ENCODE measurements at places on chromosomes 11 and 22. TPM values are rescaled to one million over a fixed set of nuclear protein-coding genes. Genes with fewer than 3 reads are reported as not detected.

Gene DUSP8
- 15.2 TPM for total RNA-seq

GRCh38 chr11:32891657-32892354 lies 805 bp upstream of the QSER1 start:
- peaks cover 13% of the 10 kb centered on the region for H3K4me1 ChIP-seq
- H3K27ac ChIP-seq: peak overlapping the region; percentile 90
- no peak for DNase-seq
- H3K4me3 ChIP-seq: peak overlapping the region; percentile 78
- H3K27me3 ChIP-seq: no peaks in the 10 kb centered on the region
- no peaks in the 10 kb centered on the region for H3K36me3 ChIP-seq

Gene LARGE1
- 65.8 TPM for total RNA-seq

Gene IGLL1
- total RNA-seq: not detected

DNA sequence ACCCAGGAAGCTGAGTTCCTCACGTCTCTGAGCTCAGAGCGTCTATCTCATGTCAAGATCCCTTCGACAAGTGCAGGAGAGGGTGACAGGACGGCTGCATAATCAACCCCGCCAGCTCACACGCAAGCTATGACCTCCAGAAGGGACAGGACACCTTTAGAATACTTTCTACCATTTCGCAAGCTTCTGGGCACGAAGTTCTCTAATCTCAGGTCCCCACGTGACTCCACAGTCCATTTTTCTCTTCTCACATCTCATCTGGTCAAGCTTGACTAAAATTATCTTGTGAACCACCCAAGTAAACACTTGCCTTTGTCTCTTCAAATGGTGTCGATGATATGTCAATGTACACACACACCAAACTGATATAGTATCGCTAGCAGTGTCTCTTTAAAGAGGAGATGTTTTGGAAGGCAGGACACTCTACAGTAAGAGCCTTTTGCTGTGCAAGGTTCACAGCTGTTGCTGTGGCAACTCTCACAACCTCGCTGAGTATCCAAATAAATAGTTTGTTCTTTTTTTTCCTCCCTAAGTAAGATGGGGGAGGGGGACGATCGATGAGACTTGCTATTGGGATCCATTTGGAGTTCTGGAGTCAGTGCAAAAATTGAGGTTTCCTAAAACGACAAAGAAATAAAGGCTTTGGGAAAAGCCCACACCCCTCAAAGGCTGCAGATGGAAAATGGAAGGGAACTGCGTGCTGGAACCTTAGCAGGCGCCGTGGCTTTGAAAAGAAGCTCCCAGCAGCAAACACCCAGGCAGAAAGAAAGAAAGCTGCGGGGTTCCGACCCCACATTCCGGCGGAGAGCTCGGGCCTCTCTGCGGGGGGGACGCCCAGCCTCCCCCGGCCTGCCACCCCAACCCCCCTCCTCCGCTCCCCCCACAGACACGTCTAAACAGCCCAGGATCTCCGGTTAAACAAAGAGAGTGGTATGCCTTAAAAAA lies 215.4 kb upstream of the UBASH3B start:
- H3K36me3 ChIP-seq: no peaks in the 10 kb centered on the region
- peak overlapping the region; percentile 4 for H3K27ac ChIP-seq
- H3K4me3 ChIP-seq: peak overlapping the region; percentile 70

- no peaks in the 10 kb centered on the region for H3K36me3 ChIP-seq
- no peak for DNase-seq
- H3K4me3 ChIP-seq: no peak overlapping the region
- H3K4me1 ChIP-seq: peaks cover 31% of the 10 kb centered on the region
- no peak overlapping the region for H3K27ac ChIP-seq
Measured at GRCh38 chr11:44313761-44314489, 4.0 kb upstream of the ALX4 start.

DNA sequence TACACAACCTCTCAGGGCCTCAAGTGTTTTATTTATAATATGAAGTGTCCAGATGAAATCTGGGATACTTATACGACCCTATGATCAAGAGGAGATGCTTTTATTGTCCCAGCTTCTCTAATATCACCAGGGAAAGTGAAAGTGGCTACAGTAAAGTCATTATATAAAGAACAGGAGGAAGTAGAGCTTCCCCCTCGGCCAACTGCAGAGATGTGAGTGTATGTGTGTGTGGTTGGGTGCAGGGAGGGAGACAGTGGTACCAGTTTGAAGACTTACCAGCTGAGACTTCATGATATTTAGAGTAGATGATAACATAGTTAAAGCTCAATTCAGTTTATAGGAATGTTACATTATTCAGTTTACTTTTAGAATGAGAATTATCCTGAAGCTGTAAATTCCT lies 373.6 kb upstream of the DDI1 start:
- no peaks in the 10 kb centered on the region for H3K4me1 ChIP-seq
- H3K36me3 ChIP-seq: no peaks in the 10 kb centered on the region
- no peaks in the 10 kb centered on the region for H3K27me3 ChIP-seq
- no peak overlapping the region for H3K27ac ChIP-seq

GRCh38 chr11:109374441-109374840 lies 47.5 kb upstream of the C11orf87 start:
- no peak for DNase-seq
- no peaks in the 10 kb centered on the region for H3K36me3 ChIP-seq
- no peaks in the 10 kb centered on the region for H3K27me3 ChIP-seq
- H3K4me3 ChIP-seq: no peak overlapping the region

- no peaks in the 10 kb centered on the region for H3K36me3 ChIP-seq
- no peak overlapping the region for H3K27ac ChIP-seq
- no peaks in the 10 kb centered on the region for H3K4me1 ChIP-seq
- peaks cover 2% of the 10 kb centered on the region for H3K27me3 ChIP-seq
- no peak overlapping the region for H3K4me3 ChIP-seq
Measured at GRCh38 chr11:4430051-4430450, 19.0 kb upstream of the OR52K2 start.

GRCh38 chr11:33039274-33040032 lies at the start of gene TCP11L1:
TCP11L1 (plus strand) TSS chr11:33039572; CDS start chr11:33043774, 4,202 bp downstream.
- H3K4me3 ChIP-seq: peak within 1 kb of the TSS; percentile 94
- DNase-seq: peak; percentile 97
- H3K4me1 ChIP-seq: peaks cover 9% of the 10 kb centered on the region
- peak within 1 kb of the TSS; percentile 98 for H3K27ac ChIP-seq
- H3K36me3 ChIP-seq: peaks cover 7% of the 10 kb centered on the region

GRCh38 chr11:11998091-11998781 lies 10.2 kb downstream of the DKK3 start:
- H3K4me3 ChIP-seq: no peak overlapping the region
- no peaks in the 10 kb centered on the region for H3K36me3 ChIP-seq
- no peak for DNase-seq
- H3K4me1 ChIP-seq: no peaks in the 10 kb centered on the region
- H3K27me3 ChIP-seq: no peaks in the 10 kb centered on the region

DNA sequence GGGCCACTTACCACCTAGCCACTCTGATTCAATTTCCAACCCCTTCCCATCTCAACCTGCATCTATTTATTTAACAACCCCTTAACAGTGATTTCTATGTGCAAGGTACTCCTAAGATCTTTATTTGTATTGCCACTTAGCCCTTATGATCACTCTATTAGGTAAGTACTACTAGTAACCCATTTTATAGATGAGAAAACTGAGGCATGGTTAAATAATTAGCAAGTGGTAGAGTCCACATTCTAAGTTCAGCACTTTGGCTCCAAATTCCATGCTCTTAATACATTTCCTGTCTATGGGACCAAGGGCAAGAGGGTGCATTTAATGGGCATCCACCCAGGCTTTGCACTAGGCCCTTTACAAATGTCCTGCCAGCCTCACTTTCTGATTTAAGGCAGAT lies 38.1 kb upstream of the CSNK2A3 start:
- H3K27me3 ChIP-seq: no peaks in the 10 kb centered on the region
- DNase-seq: no peak
- H3K36me3 ChIP-seq: no peaks in the 10 kb centered on the region

Gene ARHGAP42
- total RNA-seq: 4.8 TPM

- no peaks in the 10 kb centered on the region for H3K36me3 ChIP-seq
- no peaks in the 10 kb centered on the region for H3K27me3 ChIP-seq
- no peak overlapping the region for H3K4me3 ChIP-seq
- peaks cover 22% of the 10 kb centered on the region for H3K4me1 ChIP-seq
- peak overlapping the region; percentile 72 for H3K27ac ChIP-seq
- no peak for DNase-seq
Measured at GRCh38 chr11:34027516-34028408, 23.8 kb upstream of the CAPRIN1 start.

Gene TNNT3
- total RNA-seq: 7,638 TPM

Gene OR4D6
- not detected for total RNA-seq

GRCh38 chr11:23924226-23924625 lies 572.6 kb upstream of the LUZP2 start:
- no peak for DNase-seq
- H3K36me3 ChIP-seq: no peaks in the 10 kb centered on the region
- no peaks in the 10 kb centered on the region for H3K4me1 ChIP-seq
- no peaks in the 10 kb centered on the region for H3K27me3 ChIP-seq

- H3K27me3 ChIP-seq: no peaks in the 10 kb centered on the region
- no peak overlapping the region for H3K4me3 ChIP-seq
Measured at GRCh38 chr11:19767627-19768151, 55.1 kb downstream of the NAV2 start.

DNA sequence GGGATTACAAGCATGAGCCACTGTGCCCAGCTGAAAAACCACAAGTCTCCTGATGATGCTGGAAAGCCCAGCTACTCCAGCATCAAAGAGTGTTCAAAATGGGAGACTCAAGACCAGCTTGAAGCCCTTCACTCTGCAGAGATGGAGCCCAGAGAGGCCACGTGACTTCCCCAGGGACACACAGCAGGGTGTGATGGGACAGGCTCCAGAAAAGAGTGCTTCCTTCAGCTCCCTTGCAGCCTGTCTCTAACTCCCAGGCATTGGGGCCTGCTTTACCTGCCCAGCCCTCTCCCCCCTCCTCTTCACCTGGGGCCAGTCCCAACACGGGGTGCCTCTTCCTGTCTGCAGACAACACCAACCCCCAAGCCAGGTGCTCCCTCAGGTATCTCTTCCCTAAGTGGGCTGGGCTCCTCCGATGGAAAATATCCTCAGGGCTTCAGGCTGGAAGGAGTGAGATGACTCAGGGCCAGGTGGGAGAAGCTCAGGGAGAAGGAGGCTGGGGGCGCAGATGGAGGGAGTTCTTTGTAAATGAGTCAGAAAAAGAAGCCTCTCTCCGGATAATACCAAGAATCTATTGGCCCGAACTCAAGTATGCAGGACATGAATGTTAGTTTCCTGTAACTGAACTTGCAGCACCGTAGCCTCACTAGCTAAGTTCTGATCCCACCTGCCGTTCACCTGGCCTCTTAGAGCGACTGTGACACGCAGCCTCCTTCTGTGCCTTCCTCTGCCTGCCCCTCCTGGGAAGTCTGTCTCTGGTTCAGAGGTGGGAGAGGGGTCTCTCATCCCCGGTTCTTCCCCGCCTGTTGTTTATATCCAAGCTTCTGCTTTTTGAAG lies 326.6 kb downstream of the MN1 start:
- DNase-seq: no peak
- no peak overlapping the region for H3K4me3 ChIP-seq
- H3K4me1 ChIP-seq: no peaks in the 10 kb centered on the region
- H3K27me3 ChIP-seq: no peaks in the 10 kb centered on the region
- no peak overlapping the region for H3K27ac ChIP-seq

Gene CRYBA4
- total RNA-seq: not detected

DNA sequence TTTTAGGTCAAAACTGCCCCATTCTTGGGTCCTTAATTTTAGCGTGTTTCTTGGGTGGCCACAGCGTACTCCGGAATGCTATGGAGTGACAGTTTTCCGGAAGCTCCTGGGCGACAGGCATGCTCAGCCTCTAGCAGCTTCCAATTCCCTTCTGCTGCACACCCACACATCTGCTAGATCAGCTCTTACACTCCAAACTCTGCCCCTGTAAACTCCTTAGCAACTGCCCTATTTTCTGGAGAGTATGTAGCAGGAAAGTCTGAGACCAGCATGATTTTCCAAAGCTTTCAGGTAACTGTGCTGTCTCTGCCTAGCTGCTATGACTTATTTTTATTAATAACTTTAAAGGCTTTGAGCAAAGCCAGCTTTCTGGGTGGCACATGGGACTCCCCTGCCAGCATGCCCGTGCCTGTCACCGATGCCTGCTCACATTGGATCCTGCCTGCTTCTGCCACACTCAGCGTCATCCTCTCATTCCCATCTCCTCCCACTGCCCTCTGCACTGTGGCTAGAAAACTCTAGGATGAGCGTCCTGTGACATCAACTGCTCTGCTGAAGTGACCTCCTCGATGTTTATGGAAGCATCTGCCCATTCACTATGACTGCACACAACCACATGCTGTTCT lies 17.3 kb downstream of the TOLLIP start:
- no peak overlapping the region for H3K27ac ChIP-seq
- DNase-seq: no peak
- peaks cover 2% of the 10 kb centered on the region for H3K4me1 ChIP-seq
- H3K27me3 ChIP-seq: no peaks in the 10 kb centered on the region
- H3K36me3 ChIP-seq: peaks cover 63% of the 10 kb centered on the region
